ENCODE measurements at places on chromosomes 12 and 14. TPM values are rescaled to one million over a fixed set of nuclear protein-coding genes. Genes with fewer than 3 reads are reported as not detected.

COPZ1 gene
- 227 TPM for polyA plus RNA-seq

SMOC1 gene
- 2.5 TPM for polyA plus RNA-seq

PRIMA1 gene
- polyA plus RNA-seq, result 1.5 TPM

ACTR10 gene
- 96.6 TPM for polyA plus RNA-seq

USP30 gene
- polyA plus RNA-seq, result 22.3 TPM

PTPN6 gene
- 25.2 TPM for polyA plus RNA-seq

TECPR2 gene
- polyA plus RNA-seq, result 18.5 TPM

ACRBP gene
- polyA plus RNA-seq, result 8.0 TPM

CCDC175 gene
- 0.57 TPM for polyA plus RNA-seq

SIX1 gene
- polyA plus RNA-seq, result 9.9 TPM

PTPRQ gene
- 17.3 TPM for polyA plus RNA-seq

PLXNC1 gene
- 7.8 TPM for polyA plus RNA-seq

GUCY2C gene
- 0.34 TPM for polyA plus RNA-seq

SCNN1A gene
- 88.9 TPM for polyA plus RNA-seq

GRIN2B gene
- 1.1 TPM for polyA plus RNA-seq

MUCL1 gene
- polyA plus RNA-seq, result not detected

Measured in renal pelvis (tissue), 12 donors.